ENCODE measurements at places on chromosomes 12 and 14.

GRCh38 chr12:131020326-131021153 lies 66.8 kb downstream of the ADGRD1 start:
- DNase-seq = no peak

DNA sequence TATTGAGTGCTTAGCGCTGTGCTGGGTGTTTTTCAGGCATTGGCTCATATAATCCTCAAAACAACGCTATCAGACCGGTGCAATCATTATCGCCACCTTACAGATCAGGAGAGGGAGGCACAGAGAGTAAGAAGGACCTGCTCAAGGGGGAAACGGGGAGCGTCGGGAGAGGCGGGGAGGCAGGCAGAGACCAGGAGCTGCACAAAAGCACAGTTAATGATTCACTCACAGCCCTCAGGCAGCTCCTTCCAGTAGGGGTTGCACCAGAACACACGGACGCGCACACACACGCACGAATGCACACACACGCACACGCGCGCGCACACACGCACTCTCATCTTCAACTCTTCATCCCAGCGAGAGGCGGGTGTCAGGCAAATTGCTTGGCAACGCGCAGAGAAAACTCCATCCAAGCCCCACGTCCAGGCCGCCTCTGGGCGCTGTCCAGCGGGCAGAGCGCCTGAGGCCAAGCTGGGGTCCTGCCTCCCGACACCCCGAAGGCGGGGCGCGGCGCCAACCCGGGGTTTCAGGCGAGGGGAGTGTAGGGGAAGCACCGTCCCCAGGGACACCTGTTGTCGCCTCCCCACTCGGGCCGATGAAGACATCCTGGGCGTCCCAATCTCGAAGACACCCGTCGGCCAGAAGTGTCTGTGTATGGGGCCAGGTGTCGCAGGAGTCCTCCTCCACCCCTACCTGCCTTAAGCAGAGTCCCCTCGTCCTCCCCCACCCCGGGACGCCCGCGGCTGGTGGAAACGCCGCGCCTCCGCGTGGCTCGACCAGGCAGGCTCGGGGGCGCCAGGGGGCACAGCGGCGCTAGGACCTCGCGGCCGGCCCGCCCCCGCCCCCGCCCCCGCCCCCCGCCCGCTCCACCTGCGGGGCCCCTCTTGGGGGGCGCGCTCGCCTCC lies 35.5 kb upstream of the STON2 start:
- no peak for DNase-seq

GRCh38 chr12:121537814-121538698 lies 42.8 kb downstream of the KDM2B start:
- DNase-seq = no peak

GRCh38 chr12:2858944-2859421 lies 2.1 kb upstream of the TEX52 start:
- no peak for DNase-seq

DNA sequence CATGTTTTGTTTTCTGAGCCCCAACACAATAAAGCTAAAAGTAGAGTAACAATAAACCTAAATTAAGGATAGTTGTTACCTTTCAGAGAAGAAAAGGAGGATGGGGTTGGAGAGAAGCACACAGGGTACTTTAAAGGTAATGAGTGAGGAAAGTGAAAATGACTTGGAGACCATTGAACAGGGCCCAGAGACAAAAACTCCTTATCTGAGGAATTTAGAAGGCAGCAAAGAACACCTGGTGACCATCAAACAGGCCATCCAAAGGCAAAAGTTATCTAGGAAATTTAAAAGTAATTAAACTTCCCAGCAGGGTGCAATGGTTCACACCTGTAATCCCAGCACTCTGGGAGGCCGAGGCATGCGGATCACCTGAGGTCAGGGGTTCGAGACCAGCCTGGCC lies 39.0 kb upstream of the CEP83 start:
- no peak for DNase-seq

- DNase-seq = no peak
Observed at GRCh38 chr12:77891518-77892147, 60.9 kb downstream of the NAV3 start.

- DNase-seq = no peak
Observed at GRCh38 chr12:6180268-6181051, 19.7 kb upstream of the CD9 start.

- DNase-seq = no peak
Observed at GRCh38 chr14:89443042-89443629, 26.1 kb upstream of the FOXN3 start.

- no peak for DNase-seq
Observed at GRCh38 chr14:38198425-38198824, 9.3 kb upstream of the SSTR1 start.

GRCh38 chr14:59435101-59435500 lies 30.1 kb downstream of the GPR135 start:
- DNase-seq = no peak

DNA sequence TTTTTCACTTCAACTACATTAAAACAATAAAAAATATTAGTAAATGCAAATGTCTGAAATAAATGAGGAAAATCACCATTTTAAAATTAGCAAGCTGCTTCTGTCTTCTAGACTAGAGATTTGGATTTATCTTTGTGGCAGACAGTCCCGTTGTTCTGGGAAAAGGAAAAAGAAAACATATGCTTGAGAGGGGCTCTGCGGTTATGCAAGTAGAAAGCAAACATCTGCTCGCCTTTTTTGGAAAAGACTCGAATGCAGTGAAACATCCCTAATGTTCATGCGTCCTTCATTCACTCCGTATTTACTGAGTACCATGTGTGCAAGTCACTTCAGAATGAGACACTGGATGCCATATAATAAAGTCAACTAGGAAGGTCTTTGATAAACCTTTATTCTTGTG lies 44.9 kb downstream of the IFNG start:
- no peak for DNase-seq

DNA sequence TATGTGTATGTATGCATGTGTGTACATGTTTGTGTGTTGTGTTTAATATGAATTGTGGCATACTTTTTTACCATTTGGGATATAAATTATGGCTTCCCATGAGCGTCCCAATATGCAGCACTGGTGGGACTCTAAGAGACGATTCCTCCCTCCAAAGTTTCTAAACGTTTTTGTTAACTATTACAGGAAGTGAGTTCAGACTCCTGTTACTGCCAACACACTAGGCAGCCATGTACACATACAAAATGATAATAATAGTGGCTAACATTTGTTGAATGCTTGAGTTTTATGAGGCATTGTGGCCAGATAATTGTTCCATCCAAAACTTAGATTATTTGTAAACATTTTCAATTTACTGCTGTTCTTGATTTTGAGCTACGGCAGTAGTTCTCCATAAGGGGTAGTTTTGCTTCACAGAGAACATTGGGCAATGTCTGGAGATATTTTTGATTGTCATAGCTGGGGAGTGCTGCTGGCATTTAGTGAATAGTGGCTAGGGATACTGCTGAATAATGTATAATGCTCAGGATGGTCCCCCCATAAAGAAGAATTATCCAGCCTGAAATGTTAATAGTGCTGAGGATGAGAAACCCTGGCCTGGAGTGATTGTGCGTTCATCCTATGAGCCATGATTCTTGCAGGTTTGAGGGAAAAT lies 45.1 kb downstream of the ARID2 start:
- DNase-seq = no peak

GRCh38 chr14:65277580-65278270 lies 134.8 kb upstream of the FUT8 start:
- no peak for DNase-seq

DNA sequence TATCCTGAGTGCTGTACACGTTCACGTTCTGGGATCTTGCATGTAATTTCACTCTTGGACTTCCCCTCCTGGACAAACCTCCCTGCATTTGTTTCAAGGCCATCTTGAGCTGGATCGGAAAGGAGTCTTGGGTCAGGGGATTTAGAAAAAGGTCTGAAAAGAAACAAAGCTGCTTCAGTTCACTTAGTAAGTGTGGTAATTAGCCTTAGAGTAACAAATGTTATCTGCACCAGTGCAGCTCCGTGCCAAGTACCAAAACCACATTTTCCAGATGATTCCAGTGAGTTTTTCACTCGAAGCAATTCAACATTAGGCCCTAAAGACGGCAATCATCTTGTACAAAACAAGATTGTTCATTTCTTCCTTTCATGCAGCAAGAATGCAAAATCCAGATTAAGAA lies 39.4 kb upstream of the ATXN2 start:
- no peak for DNase-seq

- no peak for DNase-seq
Observed at GRCh38 chr12:104299842-104300481, 3.6 kb upstream of the EID3 start.

GRCh38 chr14:45251912-45252311 lies 1.1 kb downstream of the MIS18BP1 start:
- DNase-seq = no peak

GRCh38 chr12:56998981-56999380 lies 7.4 kb downstream of the ZBTB39 start:
- DNase-seq = no peak

GRCh38 chr14:79378020-79378419 lies 833.3 kb downstream of the DIO2 start:
- no peak for DNase-seq

All from effector memory CD4-positive, alpha-beta T cell (primary cell).